ENCODE measurements at places on chromosomes 7 and 10.

GRCh38 chr10:62166331-62167131, 102.1 kb downstream of the RTKN2 start:
- DNase-seq = no peak

GRCh38 chr7:140640727-140641523, at the start of gene DENND2A:
Gene DENND2A, minus strand, starts transcription at chr7:140640813. Its CDS starts 38,416 bp downstream, at chr7:140602397.
- no peak for DNase-seq

GRCh38 chr7:30850426-30850825, 61.2 kb upstream of the AQP1 start:
- DNase-seq = no peak

GRCh38 chr7:137304624-137305235, 38.8 kb downstream of the PTN start:
- DNase-seq = no peak

GRCh38 chr10:73854310-73854709, 20.0 kb downstream of the CAMK2G start:
- no peak for DNase-seq

- DNase-seq = peak; percentile 72
Measured at GRCh38 chr7:44565097-44565794, 8.5 kb downstream of the DDX56 start.

DNA sequence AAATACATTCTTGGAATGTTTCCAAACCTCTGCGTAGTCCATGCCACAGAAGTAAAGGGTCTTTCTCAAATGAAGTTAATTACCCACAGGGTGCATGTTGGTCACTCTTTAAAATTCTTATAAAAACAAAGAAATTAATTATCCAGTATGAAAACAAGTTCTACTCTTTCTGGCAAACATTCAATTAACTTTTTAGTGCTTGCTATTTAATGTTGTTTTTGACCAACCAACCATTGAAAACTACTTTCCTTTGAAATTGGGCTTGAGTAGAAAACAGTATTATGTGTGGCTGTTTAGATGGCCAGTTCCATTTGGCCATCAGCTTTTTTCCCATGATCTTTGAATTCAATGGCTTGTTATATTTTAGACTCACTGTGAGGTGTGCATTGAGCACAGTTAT, 83.0 kb downstream of the TAF3 start:
- no peak for DNase-seq

GRCh38 chr10:21953585-21954057, 49.9 kb downstream of the DNAJC1 start:
- DNase-seq = peak; percentile 73

- DNase-seq = peak; percentile 41
Measured at GRCh38 chr10:132575320-132576201, 38.0 kb downstream of the INPP5A start.

DNA sequence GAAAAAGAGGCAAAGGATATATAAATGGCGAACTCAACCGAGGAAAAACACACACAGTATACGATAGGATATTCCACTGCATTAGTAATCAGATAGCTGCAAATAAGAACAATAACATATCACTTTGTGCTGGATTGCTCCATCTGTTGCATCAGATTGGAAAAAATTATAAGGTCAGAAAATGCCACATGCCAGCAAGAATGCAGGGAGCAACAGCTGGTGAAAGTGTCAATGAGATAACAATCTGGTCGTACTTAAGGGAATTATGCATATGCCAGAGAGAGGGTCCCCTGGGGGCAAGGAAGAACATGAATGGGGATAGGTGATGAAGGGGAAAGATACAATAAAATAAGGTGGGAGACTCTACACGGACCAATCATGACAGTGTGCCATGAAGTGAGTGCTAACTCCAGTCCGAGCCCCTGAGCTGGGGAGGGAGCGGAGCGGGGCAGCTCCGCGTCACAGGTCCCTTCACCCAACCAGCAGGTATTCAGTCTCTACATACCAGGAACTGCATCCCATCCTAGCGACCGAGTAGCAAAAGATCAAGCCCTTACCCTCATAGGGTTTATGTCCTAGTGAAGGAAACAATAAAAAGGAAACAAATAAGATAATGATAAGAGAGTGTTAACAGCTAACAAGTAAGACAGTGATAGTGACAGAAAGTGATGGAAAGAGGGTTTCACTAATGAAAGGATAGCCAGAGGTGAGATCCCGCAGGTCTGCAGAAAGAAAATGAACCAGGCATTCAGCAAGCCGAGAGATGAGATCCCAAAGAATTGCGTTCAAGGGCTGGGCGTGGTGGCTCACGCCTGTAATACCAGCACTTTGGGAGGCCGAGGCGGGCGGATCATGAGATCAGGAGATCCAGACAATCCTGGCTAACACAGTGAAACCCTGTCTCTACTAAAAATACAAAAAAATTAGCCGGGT, 9.4 kb downstream of the MPP7 start:
- DNase-seq = peak; percentile 7

GRCh38 chr7:135808206-135808605, 59.6 kb upstream of the FAM180A start:
- DNase-seq = no peak

GRCh38 chr7:84811362-84811761, 375.5 kb downstream of the SEMA3D start:
- DNase-seq = no peak

GRCh38 chr10:72808001-72808400, 85.5 kb upstream of the OIT3 start:
- DNase-seq = no peak

DNA sequence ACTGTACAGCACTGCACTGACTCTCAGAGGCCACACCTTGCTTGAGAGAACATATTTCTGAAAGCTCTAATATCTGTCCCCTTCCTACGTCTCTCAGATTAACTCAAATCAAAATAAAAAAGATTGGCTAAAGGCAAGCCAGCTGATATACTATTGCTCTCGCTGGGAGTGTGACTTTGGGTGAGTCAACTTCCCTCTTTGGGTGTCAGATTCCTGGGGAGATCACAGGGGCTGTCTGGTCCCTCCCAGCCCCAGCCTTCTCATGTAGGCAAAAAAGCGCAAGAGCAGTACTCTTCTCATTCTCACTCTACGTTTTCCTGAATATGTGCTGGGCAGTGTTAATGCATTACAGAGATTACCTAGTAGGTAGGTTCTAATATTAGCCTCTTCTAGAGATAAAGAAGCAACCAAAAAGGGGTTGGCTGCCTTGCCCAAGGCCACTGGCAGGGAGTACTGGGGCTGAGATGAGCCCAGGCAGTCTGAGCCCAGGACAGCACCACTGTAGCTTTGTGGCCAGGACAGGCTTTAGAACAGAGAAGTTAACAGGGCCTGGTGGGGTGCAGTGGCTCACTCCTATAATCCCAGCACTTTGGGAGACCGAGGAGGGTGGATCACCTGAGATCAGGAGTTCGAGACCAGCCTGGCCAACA, 9.1 kb upstream of the DENND2A start:
- peak; percentile 71 for DNase-seq

DNA sequence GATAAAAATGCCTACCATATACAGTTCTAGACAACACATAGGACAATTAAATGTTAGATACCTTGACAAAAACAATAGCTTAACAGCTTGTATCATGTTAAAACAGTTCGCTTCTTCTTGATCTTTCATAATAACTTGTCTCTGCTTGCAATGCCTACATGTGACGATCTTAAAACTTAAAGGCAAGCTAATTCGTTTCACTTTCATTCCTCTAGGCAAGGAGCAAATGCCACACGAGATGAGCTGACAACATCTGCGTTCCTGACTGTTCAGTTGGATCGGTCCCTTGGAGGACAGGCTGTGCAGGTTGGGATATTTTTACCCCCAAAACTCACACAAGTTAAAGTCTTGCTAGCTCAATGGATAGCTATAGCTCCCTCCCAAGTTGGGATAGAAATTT, 51.6 kb upstream of the ARL4A start:
- peak; percentile 59 for DNase-seq

GRCh38 chr7:22361320-22361719, 4.4 kb upstream of the RAPGEF5 start:
- DNase-seq = no peak

DNA sequence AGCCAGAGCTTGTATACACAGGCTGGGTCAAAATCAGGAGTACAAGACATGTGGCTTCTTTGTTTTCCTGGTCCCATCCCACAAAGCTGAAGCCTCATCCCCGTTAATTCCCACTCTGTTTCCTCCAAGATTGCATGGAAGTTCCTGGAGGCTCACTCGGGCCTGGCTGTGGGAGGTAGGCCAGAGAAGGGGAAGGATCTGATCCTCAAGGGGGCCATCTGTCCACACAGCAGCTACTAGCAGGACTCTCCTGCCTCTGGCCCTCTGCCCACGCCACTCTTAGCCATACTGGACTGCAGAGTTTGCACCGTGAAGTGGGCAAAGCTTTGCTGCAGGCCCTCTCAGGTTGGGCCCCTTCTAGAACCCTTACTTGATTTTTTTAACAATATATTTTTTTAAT, 160.6 kb downstream of the FGFR2 start:
- no peak for DNase-seq

DNA sequence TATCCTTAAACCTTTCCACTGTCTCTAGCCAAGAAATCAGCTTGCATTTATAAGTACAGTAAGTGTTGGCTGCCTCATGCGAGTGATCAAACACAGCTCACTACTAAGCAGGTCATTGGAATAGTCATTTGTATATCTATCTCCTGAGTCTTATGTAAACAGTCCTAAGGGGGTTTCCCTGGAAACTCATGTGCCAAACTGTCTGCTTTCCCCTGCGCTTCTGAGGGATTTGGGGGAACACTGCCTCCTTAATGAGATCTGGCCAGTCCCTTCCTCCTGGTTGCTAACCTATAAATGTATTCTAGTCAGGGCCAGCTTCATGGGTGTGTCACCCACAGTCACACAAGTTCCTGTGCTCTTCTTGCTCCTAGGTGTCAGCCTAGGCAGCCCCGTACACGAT, 133.1 kb downstream of the CD36 start:
- peak; percentile 11 for DNase-seq

- no peak for DNase-seq
Measured at GRCh38 chr10:86538547-86538946, 17.0 kb upstream of the WAPL start.

DNA sequence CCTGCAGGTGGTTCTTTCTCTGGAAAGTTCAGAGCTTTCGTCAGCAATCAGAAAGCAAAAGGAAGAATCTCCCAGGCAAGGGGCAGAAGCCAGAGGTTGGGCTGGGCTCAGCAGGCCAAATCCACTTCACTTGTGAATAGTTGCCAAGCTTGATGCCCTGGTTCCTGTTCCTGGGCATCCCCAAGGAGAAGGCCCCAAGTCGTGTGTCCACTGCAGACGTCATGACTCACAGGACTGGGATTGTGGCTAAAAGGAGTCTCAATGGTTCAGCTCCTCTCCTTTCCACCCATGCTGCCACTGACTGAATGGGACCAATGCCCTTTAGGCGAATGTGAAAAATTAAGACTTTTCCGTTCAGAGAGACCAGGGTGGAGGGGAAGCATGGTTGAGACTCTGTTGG, 38.6 kb upstream of the TRIM8 start:
- peak; percentile 30 for DNase-seq

DNA sequence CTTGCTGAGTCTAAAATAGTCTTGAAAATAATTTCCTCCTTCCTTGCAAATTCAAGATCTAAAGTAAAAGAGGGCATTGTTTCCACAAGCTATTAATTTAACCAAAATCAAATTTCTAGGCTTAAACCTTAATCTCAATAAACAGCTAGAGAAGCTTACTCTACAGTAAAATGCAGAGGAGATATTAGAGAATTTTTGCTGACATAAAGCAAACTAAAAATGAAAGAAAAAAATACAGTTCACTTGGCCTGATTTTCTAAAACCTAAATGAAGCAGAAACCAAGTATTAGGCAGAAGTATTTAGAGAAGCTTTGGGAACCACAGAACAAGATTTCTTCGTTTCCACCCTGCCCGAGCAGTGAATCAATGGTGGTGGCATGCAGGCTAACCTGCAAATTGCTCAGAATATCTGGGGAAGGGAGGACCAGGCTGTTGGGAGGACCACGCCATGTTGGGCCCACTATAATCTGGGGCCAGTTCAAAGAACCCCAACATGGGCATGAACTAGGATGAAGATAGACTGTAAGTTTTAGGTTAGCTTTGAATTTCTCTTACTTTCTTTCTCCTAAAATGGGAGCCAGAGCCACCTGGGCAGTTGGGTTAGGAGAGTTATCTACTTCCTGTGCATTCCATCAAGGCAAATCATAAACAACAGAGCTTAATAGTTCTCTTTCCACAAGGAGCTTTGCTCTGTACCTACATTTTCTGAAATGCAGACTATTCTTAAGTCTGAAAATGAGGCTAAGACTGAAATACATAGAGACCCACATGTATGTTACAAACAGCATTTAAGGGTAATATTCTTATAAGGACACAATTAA, 4.1 kb downstream of the LAMB1 start:
- DNase-seq = peak; percentile 49

GRCh38 chr7:137964824-137965545, 36.9 kb downstream of the CREB3L2 start:
- no peak for DNase-seq

GRCh38 chr10:94101894-94102293, 108.2 kb downstream of the PLCE1 start:
- no peak for DNase-seq

- DNase-seq = peak; percentile 17
Measured at GRCh38 chr10:102919246-102919959, 1.3 kb downstream of the CNNM2 start.

- DNase-seq = no peak
Measured at GRCh38 chr10:24427678-24428409, 218.9 kb downstream of the KIAA1217 start.

GRCh38 chr10:88271761-88272543, 311.2 kb downstream of the RNLS start:
- peak; percentile 55 for DNase-seq

- no peak for DNase-seq
Measured at GRCh38 chr7:100708395-100708794, 2.5 kb downstream of the POP7 start.

DNA sequence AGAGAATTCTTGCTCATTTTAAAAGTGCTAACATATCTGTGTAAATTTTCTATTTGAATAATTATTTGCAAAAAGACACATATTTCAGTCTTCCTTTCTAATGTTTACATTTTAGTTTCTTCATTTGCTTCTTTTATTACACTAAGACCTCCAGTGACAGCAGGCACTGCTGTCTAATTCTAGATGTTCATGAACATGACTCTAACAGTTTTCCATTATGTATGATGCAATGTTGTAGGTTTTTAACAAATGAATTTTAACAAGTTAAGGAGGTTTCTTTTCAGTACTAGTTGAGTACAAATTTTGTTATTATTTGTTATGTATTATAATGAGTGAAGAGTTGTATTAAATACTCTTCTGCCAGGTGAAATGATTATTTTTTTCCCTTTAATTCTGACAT, 83.6 kb downstream of the GRB10 start:
- no peak for DNase-seq

DNA sequence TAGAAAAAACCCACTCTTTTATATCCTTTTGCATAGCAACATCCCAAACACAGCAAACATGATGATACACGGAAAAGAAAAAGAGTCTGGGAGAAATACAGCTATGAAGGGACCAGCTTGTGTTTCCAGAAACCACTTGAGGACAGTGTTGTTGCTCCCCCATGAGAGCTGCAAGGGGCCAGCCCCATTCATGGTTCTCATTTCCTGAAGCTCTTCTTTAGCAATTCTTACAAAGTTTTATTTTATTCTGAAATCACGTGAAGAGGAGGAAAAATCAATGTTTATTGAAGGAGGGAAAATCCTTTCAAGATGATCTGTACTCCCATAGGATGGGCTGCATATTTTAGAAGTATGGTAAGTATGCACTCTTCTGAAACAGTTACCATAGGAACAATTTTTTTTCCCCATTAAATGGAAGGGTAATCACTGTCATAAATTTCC, 17.5 kb upstream of the PRTFDC1 start:
- no peak for DNase-seq

Data from epithelial cell of esophagus (primary cell).